ENCODE measurements at places on chromosomes 4 and X.

- DNase-seq, result no peak
These were observed 466.1 kb downstream of the GPAT3 start for GRCh38 chr4:84001876-84002569.

DNA sequence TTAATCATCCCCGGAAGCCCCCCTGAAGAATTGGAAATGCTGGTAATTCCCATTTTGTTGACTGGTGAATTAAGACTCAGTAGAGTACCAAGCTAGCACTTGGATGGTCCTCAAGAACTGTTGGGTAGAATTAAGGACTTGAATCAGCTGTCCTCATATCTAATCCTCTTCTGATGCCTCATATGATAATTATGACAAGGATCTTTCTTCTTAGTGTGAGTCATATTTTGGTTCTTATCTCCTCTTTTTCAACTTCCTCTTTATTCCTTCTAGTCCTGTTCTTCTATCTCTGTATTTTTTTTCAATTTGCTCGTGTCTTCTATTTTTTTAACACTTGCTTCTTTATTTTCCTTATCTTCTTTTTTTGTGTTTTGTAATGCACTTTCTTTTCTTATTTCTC lies 206.3 kb upstream of the ANXA3 start:
- no peak for DNase-seq

- no peak for DNase-seq
These were observed 103.9 kb upstream of the PAQR3 start for GRCh38 chr4:79043138-79043537.

DNA sequence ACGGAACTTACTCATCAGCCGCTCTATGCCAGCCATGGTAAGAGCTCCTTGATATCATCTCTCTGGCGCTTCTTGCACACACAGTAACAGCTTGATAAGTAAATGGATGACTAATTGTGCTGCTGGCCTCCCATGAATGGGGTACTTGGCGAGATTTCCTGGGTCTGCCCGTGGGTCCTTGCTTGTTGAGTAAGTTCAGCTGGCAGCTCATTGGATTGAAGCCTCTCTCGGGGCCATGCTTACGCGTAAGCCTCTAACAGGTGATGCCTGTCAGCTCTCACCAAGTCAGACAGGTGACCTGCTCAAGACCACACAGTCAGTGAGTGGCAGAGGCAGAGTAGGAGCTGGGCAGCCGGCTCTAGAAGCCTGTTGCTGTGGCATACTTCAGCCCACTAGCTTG lies 7.7 kb downstream of the NSG1 start:
- no peak for DNase-seq

GRCh38 chr4:10877076-10877475 lies 192.5 kb upstream of the CLNK start:
- no peak for DNase-seq

All from smooth muscle cell of the brain vasculature (primary cell).